ENCODE measurements at places on chromosomes 2 and 18.
A peak's percentile ranks its signal among the peaks of the same experiment; 100 is the strongest.

DNA sequence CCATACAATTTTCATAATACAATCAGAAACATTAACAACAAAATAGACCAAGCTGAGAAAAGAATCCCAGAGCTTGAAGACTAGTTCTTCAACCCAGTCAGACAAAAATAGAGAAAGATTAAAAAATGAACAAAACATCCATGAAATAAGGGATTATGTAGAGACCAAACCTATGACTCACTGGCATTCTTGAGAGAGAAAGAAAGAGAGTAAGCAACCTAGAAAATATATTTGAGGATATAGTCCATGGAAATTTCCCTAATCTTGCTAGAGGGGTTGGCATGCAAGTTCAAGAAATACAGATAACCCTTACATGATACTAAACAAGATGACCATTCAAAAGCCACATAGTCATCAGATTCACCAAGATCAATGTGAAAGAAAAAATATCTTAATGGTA lies 281.7 kb downstream of the CCDC85A start:
- DNase-seq: no peak

GRCh38 chr2:171515672-171516298 lies 6.5 kb upstream of the CYBRD1 start:
- peak; percentile 83 for DNase-seq

DNA sequence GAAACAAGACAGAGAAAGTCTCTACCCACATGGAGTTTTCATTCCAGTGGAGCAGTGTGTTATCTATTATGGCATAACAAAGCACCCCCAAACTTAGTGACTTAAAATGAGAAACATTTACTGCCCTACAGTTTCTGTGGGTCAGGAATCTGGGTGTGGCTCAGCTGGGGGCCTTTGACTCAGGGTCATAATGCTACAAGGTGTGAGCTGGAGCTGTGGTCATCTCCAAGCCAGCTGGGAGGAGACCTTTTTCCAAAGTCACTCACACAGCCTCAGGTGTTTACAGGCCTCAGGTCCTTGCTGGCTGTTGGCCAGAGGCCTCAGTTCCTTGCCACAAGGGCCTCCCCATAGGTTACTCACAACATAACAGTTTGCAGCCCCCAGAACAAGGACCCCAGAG lies 169.2 kb downstream of the ETAA1 start:
- no peak for DNase-seq

DNA sequence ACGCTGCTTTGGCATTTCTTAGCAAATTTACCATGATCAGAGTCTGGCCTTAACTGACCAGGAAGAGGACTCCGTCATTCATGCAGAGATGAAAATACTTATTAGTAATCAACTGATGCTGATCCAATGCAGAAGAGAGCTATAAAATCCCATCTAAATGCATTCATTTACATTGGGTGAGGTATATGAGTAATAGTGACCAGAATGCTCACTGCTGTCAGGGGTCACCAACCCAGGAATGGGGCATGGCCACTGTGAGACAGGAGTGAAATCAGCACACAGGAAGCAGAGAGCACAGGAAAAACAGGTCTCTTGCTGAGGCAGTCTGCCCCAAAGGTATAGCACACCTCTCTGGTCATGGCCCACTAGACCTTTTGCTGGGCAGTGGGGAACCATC lies 68.1 kb upstream of the TMEM247 start:
- DNase-seq: no peak

GRCh38 chr18:35564795-35565453 lies 16.6 kb upstream of the GALNT1 start:
- no peak for DNase-seq

GRCh38 chr2:145114726-145115125 lies 594.8 kb upstream of the ZEB2 start:
- DNase-seq: peak; percentile 31

DNA sequence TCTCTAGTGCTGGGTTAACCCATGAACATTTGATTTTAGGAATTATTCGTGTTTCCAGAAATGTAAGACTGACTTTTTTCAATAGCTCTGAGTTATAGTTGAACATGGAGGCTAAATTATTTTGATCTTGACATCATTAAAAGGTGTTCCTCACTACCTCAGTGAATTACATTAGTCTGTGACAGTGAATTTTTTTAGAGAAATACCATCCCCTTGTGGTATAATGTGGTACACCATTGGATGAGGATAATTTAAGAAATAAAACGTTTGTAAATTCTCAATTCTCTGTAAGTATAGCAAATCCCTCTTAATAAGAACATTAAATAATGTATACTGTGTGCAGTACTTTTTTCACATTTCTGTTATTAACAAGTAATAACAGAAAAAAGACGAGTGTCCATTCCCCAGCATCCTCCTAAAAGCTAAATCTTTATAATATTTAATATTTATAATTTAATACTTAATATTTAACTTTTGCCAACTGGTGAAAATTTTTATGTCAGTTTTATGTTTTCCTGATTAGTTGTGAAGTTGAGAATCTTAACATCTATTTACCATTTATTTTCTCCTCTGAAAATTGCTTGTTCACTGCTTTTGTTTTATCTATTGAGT lies 70.3 kb upstream of the CWC22 start:
- DNase-seq: peak; percentile 54

GRCh38 chr18:30359521-30359920 lies 683.0 kb downstream of the DSC3 start:
- no peak for DNase-seq

DNA sequence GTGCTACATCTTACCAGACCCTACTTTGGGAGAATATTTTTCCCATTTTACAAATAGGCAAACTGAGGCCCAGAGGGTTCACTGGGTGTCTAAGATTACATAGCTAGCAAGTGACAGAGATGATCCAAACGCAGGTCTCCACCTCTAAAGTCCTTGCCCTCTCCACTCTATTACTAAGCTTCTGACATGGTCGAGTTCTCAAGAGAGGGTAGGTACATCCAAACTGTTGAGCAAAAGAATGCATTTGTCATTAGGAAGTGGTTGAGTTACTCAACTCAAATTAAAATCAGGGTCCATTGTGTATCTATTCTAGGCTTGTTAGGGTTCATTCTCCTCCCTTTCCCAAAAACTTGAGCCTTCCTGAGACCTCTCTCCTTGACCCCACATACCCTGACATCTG lies 680.6 kb upstream of the FANCL start:
- no peak for DNase-seq

- DNase-seq: peak; percentile 62
Observed at GRCh38 chr18:20971886-20972267, 139.7 kb downstream of the ROCK1 start.

- no peak for DNase-seq
Observed at GRCh38 chr2:190478572-190479195, 55.8 kb downstream of the NEMP2 start.

GRCh38 chr18:54232485-54233227 lies 8.2 kb upstream of the MBD2 start:
- peak; percentile 23 for DNase-seq

DNA sequence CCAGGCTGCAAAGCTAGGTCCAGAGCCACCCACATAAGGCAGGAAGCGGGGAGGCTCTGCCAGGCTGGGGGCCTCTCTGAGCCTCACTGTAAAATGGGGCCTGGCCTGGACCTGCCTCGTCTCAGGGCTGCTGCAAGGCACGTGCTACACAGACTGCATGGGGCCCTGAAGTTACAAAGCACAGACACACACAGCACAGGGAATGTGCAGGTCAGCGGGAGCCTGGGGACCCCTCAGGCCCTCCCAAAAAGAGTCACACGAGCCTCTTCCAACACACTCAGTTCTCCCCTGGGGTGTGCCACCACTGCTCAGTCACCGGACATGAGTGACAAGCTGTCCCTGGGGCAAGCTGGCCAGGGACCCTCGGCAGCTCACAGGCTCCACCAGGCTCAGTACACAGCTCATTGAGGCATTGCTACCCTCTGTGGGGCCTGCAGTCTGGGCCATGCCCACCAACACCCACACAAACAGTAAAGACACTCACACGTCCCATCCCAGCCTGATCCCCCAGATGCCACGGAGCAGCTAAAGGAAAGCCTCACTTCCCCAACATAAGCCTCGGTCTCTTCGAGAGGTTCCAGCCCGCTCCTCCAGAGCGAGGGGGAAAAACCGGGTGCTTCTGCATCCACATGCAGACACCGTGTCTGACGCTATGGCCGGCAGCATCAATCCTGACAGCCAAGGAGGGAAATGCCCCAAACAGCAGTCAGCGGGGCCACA lies 33.7 kb downstream of the BOK start:
- DNase-seq: no peak

DNA sequence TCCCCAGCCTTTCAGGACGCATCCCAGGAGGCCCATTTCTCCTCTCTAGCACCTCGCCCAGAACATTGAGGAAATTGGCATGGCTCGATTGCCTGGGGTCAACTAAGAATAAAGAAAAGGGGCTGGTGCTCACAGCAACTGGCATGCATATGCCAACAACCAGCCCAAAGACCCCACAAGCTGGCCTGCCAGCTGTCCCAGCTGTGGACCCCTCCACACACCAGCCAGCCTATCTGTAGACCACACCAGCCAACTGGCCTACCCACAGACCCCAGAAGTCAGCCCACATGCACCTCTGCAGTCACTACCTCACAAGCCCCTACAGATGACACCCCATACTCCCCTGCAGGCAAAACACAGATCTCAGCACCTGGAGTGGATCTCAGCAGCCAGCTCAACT lies 123.8 kb upstream of the ID2 start:
- no peak for DNase-seq

DNA sequence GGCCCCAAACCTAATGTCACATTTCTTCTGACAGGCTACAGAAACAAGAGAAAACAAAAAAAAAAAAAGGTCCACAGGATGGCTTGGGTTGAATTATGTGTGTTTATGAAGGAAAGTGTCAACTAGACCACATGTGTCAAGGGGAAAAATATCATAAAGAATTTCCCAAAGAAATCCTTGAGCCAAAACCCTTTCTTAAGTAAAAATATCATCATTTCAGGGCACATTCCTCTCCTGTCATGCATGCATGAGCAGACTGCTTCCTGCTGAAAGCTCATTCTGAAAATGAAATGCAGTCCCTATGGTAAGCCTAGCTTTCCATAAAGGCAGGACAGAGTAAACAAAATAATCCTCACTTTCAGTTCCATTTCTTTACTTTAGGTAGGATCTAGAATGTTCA lies 85.7 kb upstream of the RBBP8 start:
- DNase-seq: peak; percentile 48

DNA sequence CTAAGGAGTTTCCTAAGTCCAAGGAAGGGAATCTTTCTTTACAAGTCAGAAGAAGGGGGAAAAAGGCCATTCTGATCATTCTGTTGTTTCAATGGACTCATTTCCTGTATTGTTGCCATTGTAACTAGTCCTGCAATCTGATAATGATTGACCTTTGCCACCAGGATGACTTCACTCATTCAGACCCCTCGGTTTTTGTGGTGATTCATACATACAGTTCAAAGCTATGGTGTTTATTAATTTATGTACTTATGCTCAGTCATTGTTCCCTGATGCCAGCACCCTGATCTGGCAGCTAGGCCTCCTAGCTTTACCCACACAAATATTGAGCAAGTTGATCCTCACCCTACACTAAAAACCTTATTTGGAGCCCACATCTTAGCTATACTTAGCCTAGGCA lies 57.6 kb upstream of the ZNF519 start:
- DNase-seq: peak; percentile 70

DNA sequence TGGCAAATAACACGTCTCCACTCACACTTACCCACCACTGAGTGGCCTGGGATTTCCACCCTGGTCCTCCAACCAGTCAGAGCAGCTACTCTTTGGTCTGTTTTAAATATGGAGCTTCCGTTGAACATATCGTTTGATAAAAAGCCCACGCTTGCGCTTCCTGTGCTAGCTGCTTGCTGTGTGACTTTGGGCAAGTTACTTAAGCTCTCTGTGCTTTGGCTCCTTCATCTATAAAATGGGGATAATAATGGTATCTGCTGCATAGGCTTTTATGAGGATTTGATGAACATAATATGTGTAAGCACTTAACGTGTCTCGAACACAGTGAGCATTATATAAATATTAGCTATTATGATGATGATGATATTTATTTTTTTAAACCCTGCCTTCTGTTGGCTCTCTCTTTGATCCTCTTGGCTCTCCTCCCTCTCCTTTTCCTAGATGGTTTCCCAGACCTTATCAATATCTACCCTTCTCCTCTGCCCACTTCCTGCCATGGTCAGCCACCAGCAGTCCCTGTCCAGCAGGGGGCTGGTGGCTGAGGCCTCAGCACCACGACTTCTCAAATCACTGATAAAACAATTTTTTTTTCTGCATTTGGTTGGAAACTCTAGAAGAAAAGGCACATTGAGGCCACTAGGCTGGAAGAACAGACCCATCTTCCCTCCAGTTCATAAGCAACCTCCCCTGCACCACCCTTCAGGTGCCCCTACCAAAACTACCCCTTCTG lies 191.9 kb downstream of the LOXHD1 start:
- no peak for DNase-seq

- DNase-seq: no peak
Observed at GRCh38 chr2:192059266-192059665, 135.5 kb downstream of the TMEFF2 start.

DNA sequence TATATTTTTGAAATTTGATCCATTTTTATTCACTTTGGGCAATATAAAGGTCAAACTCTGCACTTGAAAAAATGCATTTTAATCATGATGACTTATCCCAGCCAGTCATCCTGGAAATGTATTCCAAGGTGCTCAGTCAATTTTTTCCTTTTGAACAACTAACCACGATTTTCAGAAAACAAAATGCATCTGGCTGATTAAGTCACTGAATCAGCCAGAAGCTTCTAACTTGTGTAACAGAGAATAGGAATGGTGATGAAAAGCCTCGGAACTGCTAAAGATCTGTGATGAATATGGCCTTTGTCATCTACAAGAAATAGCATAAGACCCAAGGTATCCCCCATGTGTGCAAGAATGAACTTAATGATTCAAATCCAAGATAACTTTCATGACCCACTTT lies 572.7 kb downstream of the EPHA4 start:
- DNase-seq: no peak

- DNase-seq: peak; percentile 93
Observed at GRCh38 chr2:163774862-163775261, 39.1 kb upstream of the FIGN start.

GRCh38 chr18:64245126-64245861 lies 96.4 kb upstream of the LINC00305 start:
- no peak for DNase-seq

GRCh38 chr2:224252631-224253030 lies 149.3 kb downstream of the FAM124B start:
- DNase-seq: peak; percentile 59

DNA sequence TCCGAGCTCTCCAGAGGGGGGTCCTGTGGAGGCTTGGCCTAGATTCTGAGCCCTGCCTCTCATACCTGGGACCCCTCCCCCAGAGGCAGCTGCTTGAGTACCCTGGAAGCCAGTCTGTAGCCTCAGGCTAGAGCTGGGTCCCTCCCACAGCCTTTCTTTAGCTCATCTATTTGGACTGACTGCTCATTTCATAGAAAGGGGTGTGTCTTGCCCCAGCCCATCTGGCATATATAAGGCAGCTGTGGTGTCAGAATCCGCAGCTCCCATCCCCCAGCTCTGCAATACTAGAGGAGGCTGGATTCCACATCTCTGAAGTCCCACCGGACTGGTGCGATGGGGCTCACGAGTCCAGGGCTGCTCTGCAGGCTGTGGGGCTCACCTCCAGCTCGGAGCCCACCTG lies 26.1 kb downstream of the MPHOSPH10 start:
- peak; percentile 13 for DNase-seq

All from cardiac fibroblast (primary cell).